Stimulated activated CD8-positive, alpha-beta memory T cell treated with anti-CD3 and anti-CD28 coated beads, Interleukin-4, amount 100 ng/mL, for 24 hours (primary cell): ENCODE measurements at places on chromosomes 12 and 14.
A peak's percentile ranks its signal among the peaks of the same experiment; 100 is the strongest.

DNA sequence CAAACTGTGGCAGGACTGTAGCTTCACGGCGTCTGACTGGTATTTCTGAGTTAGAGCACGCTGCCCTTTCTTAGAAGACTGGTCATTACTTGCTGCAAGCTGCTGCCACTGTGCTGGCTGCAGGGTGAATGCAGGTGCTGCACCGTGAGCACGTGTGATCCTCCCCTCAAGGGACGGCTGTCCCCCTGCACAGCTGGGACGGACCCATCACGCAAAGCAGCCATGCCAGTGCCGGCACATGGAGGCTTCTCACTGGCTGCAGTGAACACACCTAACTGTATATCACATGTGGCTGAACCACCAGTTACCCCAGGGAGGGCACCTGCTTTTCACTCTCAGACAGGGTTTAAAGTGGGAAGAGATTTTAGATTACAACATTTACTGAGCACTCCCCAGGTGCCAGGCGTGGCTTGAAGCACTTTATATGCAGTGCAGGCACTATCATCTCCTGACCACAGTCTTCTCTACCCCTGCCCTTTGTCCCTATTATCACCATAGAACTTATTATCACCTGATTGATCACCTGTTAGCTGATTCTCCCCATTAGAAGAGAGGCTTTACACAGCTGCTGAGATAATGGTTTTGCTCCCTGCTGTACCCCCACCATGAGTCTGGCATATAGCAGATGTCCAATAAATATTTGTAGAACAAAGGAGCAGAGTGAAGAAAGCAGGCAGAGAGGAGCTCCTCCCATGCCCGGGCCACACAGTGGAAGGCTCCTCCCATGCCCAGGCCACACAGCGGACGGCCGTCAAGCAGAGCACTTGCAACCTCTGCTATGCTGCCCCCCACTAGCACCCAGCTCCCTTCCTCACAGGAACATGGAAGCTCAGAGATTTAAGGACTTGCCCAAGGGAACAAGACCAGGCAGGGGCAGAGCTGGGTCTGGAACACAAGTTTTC, 25.9 kb downstream of the SLC25A47 start:
- DNase-seq = no peak

- DNase-seq = no peak
Observed at GRCh38 chr12:68823696-68824095, 15.7 kb downstream of the MDM2 start.

DNA sequence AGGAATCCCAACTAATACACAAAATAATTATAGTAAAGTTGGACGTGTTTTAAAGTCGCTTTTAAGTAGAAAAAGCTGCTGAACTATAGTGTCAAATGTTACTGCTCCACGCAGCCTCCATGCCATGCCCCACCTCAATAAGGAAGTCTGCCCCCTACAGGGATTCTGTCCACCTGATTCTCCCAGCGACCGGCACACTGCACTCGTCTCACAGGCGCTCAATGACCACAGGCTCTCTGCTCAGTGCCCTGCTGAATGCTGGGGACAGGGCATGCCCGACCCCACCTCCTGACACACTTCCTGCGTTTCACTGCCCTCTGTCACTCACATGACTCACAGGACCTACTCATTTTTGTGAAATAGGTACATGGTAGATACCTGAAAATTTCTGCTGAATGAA, 48.9 kb downstream of the BDKRB1 start:
- DNase-seq = no peak

- no peak for DNase-seq
Observed at GRCh38 chr14:80275208-80275850, 64.0 kb upstream of the DIO2 start.

DNA sequence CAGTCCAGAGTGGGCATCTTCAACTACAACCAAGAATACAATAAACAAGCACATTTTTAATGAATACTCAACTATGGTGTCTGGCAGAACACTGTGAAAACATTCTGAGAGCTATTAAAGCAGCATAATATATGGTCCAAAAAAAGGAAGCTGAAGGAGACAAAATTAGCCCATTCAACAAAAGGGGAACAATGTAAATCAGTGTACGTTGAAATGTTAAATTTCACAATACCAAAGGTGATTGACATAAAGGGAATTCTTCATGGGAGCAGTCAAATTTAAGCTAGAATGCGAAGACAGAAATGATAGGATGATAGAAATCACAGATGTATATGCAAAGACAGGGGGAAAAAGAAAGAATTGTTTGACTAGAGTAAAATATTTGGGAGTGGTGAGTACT, 41.3 kb upstream of the SYCP3 start:
- DNase-seq = no peak

GRCh38 chr12:98308141-98308540, 207.2 kb upstream of the TMPO start:
- no peak for DNase-seq

DNA sequence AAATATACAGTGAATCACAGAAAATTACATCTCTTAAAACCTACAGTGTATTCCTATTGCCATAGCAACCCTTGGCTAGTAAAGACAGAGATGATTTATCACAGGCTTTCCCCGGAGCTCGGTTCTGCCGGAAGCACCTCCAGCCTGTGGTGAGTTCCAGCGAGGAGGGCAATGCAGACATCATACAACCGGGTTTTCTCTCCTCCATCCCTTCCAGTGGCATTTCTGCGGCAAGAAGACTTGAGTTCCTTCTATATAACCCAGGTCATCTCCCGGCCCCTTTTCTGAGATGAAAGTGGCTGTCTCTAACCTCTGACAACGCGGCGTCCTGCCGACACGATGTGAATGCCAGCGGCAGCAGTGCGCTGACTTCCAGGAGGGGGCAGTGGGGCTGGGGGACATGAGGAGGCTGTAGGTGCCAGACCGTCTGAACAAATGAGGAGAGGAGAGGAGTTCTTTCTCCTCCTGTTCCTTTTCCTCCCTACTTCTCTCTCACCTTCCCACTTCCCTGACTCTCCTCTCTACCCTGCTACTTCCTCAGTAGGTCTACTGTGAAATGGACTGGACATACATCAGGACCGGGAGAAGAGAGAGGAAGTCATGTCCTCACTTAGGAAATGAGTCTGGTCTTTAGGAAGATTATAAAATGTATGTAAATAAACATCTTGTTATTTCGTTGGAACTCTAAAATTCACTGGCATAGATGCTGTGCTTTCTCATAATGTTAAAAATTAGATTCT, 68.6 kb upstream of the MAX start:
- no peak for DNase-seq

DNA sequence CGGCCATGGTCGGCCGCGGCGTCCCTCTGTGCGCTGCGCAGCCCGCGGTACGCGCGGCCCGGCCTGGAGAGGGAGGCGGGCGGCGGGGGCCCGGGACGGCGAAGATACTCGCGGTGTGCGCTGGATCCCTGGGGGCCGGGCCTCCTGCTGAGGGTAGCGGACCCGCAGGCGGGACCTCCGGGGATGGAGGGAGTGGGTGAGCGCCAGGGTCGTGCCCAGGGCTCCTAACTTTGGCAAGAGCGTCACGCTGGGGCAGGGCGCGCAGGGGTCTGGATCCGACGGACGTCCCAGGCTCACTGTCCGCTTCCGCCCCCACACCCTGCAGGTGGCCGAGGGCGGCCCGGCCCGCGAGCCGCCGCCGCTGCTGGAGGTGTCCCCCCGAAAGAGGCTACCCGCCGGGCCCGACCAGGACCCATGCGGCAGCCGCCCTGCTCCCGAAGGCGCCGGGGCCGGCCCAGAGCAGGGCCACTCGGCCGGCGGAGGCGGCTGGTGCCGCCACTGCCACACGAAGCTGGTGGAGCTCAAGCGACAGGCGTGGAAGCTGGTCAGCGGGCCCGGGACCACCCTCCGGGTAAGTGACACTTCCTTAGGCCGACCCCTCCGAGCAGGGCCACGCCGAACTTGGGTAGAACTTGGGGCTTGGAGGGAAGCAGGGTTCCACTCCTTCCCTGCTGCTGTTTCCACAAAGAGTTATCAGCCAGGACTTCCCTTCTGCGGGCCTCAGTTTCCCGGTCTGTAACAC, 502 bp downstream of the KIF26A start:
- no peak for DNase-seq

GRCh38 chr12:18861287-18861858, 123.5 kb downstream of the CAPZA3 start:
- DNase-seq = no peak

DNA sequence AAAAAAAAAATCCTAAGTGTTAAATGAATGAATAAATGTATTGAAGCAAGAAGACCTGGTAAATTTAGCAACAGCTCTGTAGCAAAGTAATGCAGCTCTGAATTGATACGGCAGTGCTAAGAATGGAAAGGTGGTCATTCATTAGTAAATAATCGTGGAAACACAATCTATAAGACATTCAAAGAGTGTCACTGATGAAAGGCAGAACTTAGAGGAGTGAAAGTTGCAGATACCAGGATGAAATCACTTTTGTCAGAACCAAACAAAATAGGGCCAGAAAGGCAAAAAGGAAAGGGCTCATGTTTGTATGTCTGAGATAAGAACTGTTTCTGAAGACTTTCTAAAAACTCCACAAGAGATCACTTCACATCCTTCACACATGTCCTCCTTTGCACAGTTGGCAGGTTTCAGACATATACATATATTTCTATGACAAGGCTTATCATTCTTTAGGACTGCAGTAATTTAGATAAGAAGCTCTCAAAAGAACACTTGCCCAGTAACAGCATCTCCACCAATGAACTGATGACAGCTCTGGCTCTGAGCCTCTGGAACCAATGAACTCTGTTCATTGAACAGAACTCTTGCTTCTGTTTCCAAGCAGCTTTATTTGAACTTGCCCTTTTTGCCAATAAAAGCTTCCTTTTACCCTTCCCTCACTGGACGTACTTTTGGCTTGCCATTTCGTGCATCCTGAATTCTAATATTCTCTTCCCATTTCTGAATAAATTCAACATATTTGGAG, 4.2 kb upstream of the LRR1 start:
- DNase-seq = no peak

- no peak for DNase-seq
Observed at GRCh38 chr12:42017051-42017450, 127.6 kb downstream of the GXYLT1 start.

- no peak for DNase-seq
Observed at GRCh38 chr14:85947461-85948139, 417.7 kb downstream of the FLRT2 start.

GRCh38 chr12:76024942-76025600, 6.5 kb downstream of the PHLDA1 start:
- no peak for DNase-seq

GRCh38 chr14:89164168-89165073, 252.6 kb downstream of the FOXN3 start:
- DNase-seq = no peak

- DNase-seq = no peak
Observed at GRCh38 chr14:74955229-74956026, at the start of gene PGF. Gene PGF, minus strand, starts transcription at chr14:74955597. Its CDS starts 355 bp downstream, at chr14:74955242.

- no peak for DNase-seq
Observed at GRCh38 chr12:32066206-32066605, 40.4 kb upstream of the BICD1 start.

- DNase-seq = no peak
Observed at GRCh38 chr12:23236811-23237210, 611.8 kb downstream of the ETNK1 start.

DNA sequence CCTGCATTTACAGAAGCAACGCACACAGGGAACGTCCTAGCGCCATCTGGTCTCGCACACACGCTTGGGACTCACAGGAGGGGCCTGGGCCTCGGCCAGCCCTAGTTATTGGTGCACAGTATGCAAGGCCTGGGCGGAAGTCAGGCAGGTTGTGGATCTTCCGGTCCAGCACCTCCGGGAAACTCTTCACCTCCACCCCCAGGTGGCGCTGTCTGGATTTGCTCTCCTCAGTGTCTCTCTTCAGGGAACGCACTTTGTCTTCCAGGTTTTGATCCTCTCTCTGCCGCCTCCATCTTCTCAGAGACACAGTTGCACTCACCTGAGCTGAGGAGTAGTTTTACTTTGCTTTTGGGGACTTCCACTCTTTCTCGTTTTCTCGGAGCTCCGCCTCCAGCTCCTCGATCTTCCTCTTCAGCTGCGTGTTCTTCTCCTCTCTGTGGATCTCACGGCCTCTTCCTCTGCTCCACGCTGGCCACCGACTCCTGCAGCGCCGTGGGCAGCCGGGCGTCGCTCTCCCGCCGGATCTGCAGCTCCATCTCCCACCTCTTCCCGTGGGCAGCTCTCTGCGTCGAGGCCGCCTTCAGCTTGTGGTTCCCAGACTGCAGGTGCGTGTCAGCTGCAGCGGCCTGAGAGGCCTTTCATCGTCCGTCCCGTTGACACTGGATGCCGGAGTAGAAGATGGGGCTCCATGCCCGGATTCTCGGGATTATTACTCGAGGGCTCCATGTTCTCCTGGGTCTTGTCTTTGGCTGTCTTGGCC, 933.8 kb downstream of the TMEM121 start:
- peak; percentile 49 for DNase-seq

DNA sequence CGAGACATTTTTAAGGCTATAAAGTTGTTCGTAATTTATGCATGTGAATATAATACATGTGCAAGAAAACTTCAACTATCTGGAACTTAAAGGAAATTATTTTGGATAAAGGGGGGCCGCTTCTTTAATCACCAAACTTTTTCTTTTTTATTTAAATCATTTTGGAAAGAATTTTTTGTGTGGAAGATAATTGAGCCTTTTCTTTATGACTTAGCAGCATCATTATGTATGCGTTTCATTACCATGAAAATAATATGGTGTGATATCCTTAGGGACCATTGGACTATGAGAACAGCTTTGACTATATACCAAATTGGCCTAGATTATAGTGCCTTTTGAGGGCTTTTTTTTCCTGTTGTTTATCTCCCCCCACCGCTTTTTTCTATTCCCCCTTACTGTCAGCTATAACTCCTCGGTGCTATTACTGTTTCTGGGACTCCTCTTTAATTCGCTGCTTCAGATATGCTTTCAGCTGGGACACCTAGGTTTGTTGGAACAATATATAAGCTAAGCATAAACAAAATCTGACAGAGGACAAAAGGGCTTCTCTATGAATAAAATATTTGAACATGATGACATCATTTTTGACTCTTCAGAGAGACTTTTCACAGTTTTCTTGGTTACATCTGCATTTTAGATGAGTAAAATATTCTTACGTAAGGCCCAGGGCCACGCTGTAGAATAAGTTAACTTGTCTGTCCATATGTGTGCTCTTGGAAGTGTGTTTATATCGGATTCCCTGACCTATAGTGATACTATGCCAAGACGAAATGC, 392.7 kb downstream of the NPAS3 start:
- DNase-seq = no peak

- DNase-seq = no peak
Observed at GRCh38 chr12:108210001-108210400, 80.9 kb downstream of the WSCD2 start.

DNA sequence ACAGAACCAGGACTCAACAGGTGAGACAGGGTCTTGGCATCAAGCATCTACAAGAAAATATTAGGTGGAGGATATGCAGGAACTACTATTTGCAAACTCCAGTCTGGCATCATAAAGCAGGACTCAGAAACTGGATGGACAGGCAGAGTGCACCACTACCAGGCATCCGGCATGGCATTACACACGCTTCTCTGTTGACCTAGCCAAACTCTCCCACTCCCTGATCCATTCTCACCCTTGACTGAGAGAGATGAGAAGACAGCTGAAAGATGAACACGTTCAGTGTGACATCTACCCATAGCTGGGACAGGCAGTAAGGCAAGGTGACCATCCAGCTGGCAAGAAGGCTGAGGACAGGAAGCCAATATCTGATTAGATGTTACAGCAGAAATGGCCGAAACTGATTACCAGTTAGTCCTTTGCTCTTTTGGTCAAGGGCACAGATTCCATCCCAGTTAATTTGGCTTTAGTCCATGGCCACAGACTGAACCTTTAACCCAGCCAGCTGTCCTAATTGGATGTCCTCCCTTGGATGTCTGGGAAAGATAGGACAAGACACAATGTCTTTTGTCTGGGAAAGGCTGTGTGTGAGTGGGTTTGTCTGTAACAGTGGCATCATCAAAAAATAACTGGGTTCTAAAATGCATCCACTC, 71.6 kb downstream of the BBS10 start:
- no peak for DNase-seq

GRCh38 chr12:96106137-96106536, 70.8 kb upstream of the LTA4H start:
- no peak for DNase-seq
